ENCODE measurements at places on chromosomes 3 and 15.
A peak's percentile ranks its signal among the peaks of the same experiment; 100 is the strongest.

DNA sequence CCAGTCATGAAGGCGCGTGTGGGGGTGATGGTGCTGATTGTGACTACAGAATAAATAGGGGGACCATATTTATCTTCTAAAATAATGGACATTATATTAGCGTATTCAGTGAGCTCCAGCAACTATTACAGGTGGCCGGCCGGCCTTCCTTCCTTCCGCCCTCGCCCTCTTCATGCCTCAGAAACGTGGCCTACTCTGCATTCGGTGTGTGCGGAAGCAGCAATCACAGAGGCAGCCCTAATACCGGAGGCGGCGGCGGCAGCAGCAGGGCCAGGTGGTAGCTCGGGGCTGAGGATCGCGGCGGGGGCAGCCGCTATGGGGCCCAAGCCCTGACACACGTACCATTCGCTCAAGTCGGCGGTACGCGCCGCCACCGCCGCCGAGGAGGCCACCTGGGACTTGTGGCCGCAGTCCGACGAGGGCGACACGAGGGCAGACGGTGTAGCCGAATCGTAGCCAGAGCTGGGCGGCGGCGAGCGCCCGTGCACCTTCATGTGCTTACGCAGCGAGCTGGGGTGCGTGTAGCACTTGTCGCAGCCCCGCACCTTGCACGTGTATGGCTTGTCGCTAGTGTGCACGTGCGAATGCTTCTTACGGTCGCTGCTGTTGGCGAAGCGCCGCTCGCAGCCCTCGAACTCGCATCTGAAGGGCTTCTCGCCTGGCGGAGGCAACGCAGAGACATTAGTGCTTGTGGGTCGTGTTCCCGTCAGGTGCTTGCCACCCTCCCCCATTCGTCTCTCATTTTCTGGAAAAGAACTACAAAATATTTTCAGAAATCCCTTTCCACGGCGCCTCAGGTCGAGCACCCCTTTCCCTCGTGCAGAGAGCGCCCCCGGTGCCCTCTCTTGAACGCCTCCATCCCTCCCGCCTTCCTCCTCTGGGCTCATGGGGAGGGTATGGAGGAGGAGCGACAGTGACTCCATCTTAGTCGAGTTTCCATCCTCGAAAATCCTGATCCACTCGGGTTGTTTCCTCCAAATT lies 15.5 kb downstream of the ZIC4 start:
- DNase-seq: no peak

- no peak for DNase-seq
Measured at GRCh38 chr3:54222316-54222715, 100.0 kb downstream of the CACNA2D3 start.

DNA sequence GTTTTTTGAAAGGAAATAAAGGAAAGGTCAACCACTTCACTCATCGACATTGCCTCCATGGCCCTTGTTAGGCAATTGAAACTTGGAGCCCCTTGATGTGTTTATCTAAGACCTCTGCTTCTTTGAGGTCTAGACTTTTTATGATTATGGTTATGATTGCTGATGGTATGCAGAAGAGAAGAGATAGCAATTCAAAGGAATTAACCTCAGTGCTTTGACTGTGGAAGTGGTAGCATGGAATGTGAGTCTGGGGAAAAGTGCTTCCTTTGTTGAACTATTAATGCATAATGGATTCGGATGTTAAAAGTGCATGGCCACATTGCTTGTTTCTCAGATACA lies 46.1 kb downstream of the FNDC3B start:
- no peak for DNase-seq

GRCh38 chr3:136562026-136562425 lies 190.2 kb downstream of the STAG1 start:
- no peak for DNase-seq

GRCh38 chr3:37566730-37567129 lies 294.9 kb upstream of the CTDSPL start:
- no peak for DNase-seq

DNA sequence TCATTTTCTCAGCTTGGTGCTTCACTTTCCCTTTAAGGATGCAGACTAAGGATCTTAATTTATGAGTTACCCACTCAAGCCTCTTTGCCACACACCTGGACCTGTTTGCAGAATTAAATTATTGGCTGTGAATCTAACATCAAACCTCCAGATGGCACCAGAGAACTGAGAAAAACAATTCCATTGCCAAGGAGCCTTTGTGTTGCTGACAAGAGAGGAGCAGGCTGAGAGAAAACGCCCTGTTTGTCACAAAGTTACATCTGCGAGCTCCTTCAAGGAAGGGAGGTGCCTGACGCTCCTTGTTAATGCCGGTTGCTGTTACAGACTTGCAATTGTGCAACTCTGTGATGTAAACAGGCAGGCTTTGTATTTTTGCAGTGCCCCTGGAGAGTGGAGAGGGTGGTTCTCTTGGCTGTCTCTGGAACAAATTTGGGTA lies 36.3 kb upstream of the TMC3 start:
- DNase-seq: peak; percentile 41

- no peak for DNase-seq
Measured at GRCh38 chr3:172154768-172155664, 115.6 kb downstream of the FNDC3B start.

DNA sequence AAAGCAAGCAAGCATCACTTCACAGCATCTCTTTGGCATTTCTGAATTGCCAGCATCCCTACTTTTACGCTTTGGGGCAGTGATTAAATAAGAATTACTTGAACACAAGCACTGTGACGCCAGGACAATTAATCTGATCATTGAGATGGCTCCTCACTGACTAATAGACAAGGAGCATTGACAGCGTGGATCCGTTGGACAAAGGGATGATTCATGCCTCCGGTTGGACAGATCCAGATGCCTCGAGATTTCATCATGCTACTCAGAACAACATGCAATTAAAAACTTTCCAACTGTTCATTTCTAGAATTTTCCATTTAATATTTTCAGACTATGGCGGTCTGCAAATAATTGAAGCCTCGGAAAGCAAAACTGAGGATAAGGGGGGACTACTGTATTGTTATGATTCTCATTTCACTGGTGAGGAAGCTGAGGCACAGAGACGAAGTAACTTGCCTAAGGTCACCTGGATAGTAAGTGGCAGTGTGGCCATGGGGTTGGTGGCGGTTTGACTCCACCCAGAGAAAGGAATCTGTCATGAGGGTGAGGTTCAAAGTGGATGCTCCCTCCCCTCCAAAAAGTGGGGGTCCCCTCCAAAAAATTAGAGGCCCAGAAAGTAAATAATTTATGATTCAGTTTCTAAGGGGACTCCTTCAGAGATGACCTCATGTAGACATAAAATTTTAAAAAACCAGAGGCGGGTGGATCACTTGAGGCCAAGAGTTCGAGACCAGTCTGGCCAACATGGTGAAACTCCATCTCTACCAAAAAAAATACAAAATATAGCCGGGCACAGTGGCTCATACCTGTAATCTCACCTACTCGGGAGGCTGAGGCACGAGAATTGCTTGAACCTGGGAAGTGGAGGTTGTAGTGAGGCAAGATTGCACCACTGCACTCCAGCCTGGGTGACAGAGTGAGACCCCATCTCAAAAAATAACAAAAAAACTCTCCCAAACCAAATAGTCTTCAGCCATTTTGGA lies 12.3 kb upstream of the PGPEP1L start:
- no peak for DNase-seq

DNA sequence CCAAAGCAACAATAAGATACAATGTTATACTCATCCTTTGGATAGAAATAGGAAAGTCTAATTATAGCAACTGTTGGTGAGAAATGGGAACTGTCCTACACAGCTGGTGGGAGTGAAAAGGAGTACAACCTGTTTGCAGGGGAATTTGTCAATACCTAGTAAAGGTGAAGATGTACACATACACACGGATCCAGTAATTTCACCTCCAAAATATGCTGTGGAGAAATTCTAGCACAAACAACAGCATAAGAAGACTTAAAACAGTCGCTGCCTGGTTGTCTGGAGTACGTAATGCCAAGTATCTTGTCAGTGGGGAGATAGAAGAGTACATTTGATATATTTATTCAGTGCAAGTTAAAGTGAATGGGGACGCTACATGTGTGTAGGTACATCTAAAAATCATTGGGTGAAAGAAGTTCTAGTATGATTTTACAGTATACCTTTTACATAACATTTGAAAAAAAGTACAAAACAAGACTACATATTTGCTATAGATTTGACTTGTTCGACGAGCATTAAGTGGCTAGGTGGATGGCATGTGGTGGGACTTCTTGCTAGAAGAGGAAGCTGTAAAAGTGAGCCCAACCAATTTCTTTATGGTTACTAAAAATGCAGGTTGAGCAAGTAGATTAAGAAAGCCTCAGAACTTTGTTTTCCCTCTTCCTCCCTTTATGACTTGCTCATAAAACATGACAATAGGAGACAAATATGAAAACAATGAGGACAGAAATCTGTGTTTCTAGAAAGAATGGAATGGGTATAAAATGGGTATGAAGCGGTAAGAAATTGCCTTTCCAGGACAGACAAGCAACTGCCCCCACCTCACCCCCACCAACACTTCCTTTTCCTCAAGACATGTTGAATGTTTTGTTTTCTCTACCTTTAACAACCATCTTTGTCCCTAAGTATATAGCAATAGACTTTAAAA lies 50.2 kb upstream of the CCR4 start:
- DNase-seq: no peak

DNA sequence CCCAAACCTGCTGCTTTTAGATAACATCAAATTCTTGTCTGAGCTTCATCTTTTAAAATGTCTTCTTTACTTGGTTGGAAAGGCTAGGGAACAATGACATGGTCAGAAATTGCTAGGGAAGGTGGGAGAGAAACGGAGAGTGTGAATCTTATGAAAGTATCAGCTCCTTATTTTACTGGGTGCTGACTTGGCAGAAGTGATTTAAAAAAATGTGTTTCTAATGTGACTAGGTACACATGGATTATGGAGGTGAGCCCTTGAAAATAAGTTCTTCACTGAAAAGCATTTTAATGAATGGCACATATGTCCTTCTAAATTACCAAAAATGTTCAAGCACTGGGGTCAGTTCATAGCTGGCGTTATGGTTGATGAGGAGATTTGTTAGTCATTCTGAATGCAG lies 54.0 kb upstream of the PPARG start:
- no peak for DNase-seq

GRCh38 chr15:34789326-34789725 lies 6.0 kb downstream of the ACTC1 start:
- DNase-seq: no peak

DNA sequence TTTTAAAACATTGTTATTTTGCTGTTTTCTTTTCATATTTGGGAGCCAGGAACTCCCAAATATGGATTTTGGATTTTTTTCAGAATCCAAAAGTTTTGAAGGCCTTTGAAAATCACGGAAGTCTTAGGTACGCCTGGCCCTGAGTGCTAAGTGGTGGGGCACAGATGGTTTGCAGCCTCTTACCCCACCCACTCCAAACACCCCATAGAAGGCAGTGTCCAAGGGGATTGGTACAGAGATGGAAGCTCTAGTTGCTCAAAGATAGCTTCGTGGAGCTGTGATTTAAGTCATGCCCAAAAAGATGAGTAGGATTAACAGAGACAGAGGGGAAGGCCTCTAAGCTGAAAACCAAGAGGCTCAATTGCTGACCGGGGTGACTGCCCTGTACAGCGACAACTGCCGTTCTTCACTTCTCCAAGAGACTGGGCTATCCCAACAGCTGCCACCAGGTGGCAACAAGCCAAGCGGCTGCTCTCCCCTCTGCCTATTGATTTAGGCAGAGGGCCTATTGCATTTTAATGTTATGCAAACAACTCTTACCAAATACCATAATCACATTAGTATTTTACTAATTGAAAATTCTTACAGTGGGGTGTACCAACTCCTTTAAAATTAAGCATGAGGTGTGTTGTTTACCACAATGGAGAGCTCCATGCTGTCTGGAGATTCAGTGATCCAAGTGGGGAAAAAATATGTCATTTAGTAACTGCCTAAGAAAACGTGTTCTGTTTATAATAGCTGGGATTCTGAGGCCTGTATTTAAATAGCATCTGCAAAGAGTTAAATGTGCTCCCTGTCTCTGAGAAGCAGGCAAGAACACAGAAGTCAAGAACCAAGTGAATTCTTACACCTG lies 64.0 kb upstream of the C15orf61 start:
- peak; percentile 81 for DNase-seq

DNA sequence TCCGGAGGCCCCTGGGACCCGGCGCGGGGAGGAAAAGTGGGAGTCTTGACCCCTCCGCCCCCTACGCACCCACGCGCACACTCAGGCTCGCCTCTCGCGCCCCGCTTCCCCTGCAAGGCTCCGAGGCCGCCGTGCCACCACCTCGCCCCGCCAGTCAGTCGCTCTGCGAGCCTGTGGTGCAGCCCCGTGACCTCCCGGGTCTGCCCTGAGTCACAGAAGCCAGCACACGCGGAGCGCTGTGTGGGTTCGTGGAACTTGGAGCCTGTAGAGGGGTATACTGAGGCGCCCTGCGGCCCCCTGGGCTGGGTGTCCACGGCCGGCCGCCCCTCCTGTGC lies 380 bp upstream of the ALS2CL start:
- DNase-seq: peak; percentile 52

DNA sequence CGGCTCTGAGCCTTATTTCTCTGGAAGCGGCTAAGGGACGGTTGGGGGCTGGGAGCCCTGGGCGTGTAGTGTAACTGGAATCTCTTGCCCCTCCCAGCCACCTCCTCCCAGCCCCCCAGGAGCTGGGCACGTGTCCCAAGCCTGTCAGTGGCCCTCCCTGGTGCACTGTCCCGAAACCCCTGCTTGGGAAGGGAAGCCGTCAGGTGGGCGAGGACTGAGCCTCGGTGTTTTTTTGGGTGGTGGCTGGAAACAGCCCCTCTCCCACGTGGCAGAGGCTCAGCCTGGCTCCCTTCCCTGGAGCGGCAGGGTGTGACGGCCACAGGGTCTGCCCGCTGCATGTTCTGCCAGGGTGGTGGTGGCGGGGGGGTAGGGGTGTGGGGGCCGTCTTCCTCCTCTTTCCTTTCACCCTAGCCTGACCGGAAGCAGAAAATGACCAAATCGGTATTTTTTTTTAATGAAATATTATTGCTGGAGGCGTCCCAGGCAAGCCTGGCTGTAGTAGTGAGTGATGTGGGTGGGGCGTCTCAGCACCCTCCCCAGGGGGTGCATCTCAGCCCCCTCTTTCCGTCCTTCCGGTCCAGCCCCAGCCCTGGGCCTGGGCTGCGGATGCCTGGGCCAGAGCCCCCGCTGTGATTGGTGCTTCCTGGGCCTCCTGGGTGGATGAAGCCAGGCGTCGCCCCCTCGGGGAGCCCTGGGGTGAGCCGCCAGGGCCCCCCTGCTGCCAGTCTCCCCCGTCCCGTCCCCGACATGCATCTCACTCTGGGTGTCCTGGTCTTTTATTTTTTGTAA lies 58.8 kb upstream of the GOLGA8A start:
- no peak for DNase-seq

- DNase-seq: no peak
Measured at GRCh38 chr3:184002469-184002868, 15.2 kb downstream of the ABCC5 start.

DNA sequence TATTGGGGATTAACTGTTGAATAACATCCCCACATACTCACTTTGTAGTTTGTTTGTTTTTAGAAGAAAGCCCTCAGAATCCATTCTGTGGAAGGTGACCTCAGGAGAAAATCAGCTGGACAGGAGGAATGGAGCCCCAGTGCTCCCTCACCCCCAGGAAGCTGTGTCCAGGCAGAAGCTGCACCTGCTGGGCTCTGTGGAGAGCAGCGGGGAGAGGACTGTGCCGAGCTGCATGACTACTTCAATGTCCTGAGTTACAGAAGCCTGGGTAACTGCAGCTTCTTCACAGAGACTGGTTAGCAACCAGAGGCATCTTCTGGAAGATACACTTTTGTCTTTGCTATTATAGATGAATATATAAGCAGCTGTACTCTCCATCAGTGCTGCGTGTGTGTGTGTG lies 14.0 kb downstream of the TIGIT start:
- DNase-seq: no peak

GRCh38 chr3:100096866-100097265 lies 17.4 kb downstream of the FILIP1L start:
- no peak for DNase-seq

GRCh38 chr3:139358841-139359562 lies 15.2 kb downstream of the MRPS22 start:
- DNase-seq: no peak

- DNase-seq: no peak
Measured at GRCh38 chr15:64949383-64950186, 37.9 kb downstream of the ANKDD1A start.

Measured in CD4-positive, alpha-beta T cell treated with Interleukin-2 at 100 ng/mL for 4 hours (primary cell).